Hematopoietic multipotent progenitor cell treated with erythropoietin and hydrocortisone succinate and interleukin-3 and kit ligand, for 8 days (in vitro differentiated cells): ENCODE measurements at places on chromosomes 11 and 22.
A peak's percentile ranks its signal among the peaks of the same experiment; 100 is the strongest.

DNA sequence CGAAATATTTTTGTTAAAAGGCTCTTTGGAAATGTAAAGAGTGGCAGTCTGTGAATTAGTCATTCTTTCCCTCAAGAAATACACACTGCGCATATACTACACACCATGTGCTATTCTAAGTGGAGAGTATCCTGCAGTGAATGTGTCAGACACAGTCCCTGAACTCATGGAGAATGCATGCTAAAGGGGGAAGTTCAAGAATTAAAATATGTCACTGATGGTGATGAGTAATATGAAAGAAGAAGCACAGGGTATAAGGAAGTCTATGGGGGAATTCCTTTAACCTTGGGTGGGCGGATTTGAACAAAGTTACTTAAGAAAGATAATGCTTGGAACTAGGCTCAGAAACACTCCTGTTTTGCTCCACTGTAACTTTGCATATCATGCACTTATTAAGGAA lies 153.0 kb downstream of the LRRC4C start:
- DNase-seq, result no peak

GRCh38 chr11:45470151-45470793 lies 184.1 kb upstream of the SYT13 start:
- DNase-seq, result no peak

DNA sequence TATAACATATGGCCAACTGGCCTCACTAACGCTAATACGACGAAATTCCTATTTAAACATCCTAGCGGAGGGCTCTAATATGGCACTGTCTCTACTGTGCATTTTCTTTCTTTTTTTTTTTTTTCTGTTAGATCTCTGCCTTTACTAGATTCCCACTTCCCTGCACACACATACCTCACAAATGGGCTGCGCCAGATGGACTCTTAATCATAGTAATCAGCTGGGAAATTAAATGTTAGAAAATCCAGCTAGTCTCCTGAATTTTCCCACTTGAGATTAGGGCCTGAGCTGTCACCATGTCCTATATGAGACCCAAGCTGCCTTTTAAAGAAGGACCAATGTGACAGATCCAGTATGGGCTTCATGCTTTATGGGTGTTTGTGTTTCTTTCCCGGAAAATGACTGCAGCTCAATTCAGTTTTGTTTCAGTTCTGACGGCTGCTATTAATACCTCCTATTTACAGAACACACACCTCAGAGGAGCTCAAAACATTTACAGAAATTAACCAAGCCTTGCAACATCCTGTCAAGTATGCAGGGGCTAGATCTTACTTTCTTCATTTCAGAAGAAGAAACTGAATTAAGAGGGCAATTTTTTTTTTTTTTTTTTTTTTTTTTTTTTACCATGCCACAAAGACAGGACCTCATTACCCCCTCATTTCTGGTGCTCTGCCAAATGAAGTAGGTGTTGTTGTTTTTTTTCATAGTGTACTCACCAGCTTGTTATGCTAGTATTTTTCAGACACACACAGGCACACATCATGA lies 49.8 kb upstream of the BLID start:
- DNase-seq, result no peak

DNA sequence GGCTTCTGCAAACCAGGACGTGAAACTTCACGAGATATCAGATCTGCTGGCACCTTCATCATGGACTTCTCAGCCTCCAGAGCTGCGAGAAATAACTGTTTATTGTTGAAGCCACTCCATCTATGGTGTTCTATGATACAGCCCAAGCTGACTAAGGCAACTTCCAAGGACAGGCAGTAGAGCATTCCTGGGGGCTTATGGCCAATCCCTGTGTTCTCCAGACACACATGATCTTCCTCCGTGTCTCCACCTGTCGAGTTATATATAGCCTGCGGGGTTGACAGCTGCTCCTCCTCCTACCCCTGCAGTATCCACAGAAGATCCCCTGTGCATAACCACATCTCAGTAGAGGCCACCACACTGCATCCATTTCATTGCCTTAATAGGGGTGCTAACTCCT lies 11.0 kb downstream of the TP53AIP1 start:
- no peak for DNase-seq

- DNase-seq, result no peak
These were observed 62.6 kb downstream of the MPPED1 start for GRCh38 chr22:43474161-43475101.

DNA sequence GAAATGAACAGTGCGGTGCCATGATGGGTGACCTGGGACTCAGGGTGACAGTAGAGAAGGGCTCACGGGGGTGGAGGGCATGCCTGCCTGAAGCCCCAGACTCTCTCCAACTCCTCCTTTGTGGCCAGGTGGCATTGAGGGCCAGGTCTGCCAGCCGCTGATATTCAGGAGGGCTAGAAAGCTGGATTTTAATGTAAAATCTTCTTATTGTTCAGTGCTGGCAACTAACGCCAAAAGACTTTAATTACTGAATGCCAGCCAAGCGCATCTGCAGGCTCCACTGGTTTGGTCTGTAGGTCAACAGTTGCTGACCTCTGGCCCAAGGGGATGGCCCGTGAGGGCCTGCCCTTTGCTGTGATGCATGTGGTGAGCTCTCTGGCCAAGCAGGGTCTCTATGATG lies 10.3 kb downstream of the MRGPRG start:
- no peak for DNase-seq

GRCh38 chr22:27120036-27120435 lies 462.6 kb downstream of the MIAT start:
- DNase-seq, result no peak

DNA sequence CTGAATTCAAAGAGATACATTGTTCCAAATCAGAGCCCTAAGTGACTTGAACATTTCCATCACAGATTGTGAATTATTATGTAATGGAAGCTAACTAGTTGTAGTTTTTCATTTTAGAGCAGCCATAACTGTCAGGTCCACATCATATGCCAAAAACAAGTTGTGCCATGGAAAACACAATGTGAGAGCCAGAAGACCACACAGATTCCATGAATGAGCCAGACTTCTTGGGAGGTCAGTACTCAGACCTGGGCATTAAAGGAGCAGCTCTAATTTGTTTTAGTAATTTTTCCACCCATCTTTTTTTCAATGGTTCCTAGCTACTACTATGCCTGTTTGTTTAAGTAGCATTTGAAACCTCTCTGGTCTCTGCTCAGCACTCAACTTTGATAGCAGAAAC lies 279.4 kb downstream of the FAT3 start:
- no peak for DNase-seq

- no peak for DNase-seq
These were observed 88.8 kb downstream of the UBASH3B start for GRCh38 chr11:122744357-122744756.

DNA sequence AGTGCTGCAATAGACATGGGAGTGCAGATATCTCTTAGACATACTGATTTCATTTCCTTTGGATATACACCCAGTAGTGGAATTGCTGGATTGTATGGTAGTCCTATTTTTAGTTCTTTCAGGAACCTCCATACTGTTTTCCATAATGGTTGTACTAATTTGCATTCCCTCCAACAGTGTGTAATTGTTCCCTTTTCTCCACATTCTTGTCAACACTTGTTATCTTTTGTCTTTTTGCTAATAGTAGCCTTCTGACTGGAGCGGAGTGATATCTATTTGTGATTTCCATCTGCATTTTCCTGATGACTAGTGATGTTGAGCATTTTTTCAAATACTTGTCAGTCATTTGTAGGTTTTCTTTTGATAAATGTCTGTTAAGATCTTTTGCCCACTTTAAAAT lies 128.9 kb downstream of the CTNND1 start:
- DNase-seq, result no peak

DNA sequence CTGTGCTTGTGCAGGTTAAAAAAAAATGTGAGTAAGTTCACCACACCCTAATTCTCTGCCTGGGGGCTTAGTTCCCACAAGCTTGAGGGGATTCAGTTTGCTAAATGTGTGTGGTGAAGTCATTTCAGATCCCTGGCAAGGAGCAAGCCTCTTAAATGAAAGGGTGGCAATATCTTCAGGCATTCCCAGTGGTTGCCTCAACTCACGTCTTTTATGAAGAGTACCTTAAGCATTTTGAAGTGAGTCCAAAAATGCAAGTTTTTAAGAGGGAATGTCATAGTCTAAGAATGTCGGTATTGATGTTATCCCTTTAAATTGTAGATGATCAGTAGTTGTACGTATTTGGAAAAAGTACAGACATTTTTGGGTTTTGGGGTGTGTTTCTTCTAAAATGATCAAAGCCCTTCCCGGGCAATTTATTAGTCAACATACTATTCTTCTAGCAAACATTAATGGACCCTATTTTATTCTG lies 4.9 kb downstream of the TCP11L1 start:
- no peak for DNase-seq

- no peak for DNase-seq
These were observed 107.0 kb downstream of the PKNOX2 start for GRCh38 chr11:125271483-125272091.

GRCh38 chr11:91263496-91264365 lies 960.9 kb upstream of the FAT3 start:
- no peak for DNase-seq

DNA sequence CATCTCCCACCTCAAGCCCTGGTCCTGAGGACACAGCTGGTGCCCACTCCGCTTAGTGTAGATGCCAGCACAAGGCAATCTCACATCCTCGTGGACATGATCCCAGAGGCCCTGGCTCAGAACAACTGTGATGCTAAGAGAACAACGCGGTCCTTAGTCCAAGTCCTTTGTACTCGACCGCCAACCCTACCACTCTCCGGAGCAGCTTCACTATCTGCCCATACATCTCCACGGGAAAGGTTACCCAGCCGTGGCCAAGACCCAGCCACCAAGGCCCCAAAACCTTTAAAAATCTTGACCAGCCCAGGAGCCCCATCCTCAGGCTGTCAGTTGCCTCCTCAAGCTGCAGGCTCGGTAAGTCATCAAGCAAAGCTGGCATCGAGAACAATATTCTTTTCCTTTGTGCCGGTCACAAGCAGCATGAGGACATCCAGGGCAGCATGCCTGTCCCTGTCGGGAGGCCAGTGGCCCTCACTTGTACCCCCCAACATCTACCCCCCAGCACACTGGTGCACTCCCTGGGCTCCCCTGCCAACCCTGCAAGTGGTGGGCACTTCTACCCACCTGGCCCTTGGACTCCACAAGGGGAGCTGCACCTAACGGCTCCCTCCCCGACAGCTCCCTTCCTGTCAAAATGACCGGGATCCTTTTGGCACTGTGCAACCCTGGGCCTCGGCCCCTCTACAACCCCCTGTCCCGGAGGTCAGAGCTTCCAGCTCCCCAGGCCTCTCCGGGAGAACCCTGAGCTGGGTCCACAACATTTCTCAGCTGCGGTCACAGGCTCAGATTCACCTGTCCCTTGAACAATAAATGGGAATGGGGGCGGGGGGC lies 2.5 kb downstream of the OSBPL5 start:
- no peak for DNase-seq

DNA sequence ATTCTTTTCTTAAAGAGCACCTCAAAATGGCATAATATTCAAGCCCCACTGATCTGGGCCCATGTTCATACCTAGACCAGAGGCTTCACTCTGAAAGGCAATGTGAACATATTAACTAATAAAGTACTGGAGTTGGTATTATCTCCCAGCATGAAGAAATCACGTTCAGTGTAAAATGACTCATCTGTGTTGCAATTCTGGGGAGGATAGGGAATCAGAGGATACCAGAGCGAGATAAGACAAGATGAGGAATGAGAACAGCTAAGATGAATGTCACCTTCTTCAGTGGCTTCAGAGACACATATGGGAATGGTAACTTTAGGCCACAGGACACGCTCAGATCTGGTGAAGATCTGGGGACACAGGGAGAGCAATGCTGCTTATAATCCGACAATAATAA lies 121.1 kb downstream of the NTM start:
- DNase-seq, result no peak

GRCh38 chr11:108592591-108593213 lies 866 bp downstream of the EXPH5 start:
- DNase-seq, result peak; percentile 5

GRCh38 chr11:123233280-123233974 lies 38.4 kb upstream of the CLMP start:
- DNase-seq, result no peak

DNA sequence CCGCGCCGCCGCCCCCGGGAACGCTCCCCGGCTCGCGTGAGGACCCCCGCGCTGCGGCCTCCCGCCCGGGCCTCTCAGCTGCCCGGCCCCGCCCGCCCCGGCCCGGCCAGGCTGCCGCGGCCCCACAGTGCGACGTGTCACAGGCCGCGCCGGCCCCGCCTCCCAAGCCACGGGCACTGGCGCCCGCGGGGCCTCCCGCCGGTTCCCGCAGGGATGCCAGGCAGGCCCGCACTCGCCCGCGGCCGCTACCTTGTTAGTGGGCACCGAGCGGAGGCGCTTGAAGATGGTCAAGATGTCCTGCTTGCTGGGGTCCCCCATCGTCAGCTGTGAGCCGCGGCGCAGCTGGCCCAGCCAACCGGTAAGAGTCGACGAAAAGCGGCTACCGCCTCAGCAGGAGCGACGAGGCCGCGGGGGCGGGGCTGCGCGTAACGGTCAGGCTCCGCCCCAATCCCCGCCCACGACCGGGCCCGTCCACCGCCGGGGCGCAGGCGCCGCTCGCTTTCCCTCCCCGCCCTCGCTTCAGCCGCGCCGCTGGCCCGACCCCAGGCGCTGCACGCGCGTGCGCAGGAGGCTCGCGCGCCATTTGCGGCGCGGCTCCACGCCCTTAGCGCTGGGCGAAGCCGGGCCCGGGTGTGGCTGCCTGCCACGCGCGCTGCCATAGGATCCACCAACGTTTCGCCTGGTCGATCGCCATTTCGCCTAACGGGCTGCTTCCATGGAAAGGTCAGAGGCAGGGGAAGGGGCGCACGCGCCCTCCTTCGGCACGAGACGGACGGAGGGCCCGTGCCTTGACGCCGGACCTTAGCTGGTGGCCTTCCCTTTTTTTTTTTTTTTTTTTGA lies at the start of gene ARFGAP3:
Gene ARFGAP3 (minus strand): TSS at position 409 of the 840 bp plus-strand sequence. CDS start 91 bp downstream, at position 318.
- DNase-seq, result peak; percentile 90
